ENCODE measurements at places on chromosomes 5 and 9. TPM values are rescaled to one million over a fixed set of nuclear protein-coding genes. Genes with fewer than 3 reads are reported as not detected.
A peak's percentile ranks its signal among the peaks of the same experiment; 100 is the strongest.

DNA sequence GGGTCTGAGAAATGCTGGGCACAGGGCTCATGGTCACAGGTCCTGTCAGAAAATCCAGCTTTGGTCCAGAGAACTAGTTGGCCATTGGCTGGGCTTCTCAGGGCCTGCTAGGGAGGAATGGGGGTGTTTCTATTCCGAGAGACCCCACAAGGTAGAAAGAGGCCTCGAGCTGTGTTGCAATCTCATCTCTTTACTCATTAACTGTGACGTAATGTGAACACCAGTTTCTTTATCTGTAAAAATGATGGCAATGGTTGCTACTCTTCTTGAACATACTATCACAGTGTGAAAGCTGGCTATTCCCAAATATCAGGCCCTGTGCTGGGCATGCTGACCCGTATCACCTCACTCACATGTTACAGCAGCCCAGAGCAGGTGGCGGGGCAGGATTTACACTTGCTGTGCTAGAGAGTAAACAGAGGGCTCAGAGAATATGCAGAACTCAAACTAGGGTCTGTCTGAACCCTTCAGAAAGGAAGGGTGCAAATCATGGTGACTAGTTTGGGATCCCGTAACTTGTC is 35.7 kb upstream of the SLC25A51 start:
- DNase-seq, result no peak

GRCh38 chr5:35336230-35336629 is 105.9 kb upstream of the PRLR start:
- no peak for DNase-seq

DNA sequence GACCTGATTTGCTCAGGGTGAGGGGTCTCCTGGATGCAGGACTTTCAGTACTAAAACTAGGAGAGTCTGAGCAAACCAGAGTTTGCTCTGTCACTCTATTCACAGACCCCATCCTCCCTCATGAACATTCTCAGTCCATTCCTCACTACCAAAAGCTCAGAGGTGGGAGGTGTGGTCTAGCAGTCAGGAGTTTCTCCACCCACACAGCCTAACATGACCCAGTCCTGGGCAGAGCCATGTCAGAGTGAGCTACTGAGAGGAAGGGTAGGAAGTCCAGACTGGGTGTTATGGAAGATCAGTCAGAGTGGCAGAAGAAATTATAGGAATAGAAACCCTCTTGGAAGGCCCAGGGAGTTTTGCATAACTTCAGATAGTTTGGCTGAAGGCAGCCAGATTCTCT is 113.3 kb upstream of the GRAMD2B start:
- DNase-seq, result no peak

- no peak for DNase-seq
Measured at GRCh38 chr5:63961125-63961597, 1.1 kb downstream of the HTR1A start.

DNA sequence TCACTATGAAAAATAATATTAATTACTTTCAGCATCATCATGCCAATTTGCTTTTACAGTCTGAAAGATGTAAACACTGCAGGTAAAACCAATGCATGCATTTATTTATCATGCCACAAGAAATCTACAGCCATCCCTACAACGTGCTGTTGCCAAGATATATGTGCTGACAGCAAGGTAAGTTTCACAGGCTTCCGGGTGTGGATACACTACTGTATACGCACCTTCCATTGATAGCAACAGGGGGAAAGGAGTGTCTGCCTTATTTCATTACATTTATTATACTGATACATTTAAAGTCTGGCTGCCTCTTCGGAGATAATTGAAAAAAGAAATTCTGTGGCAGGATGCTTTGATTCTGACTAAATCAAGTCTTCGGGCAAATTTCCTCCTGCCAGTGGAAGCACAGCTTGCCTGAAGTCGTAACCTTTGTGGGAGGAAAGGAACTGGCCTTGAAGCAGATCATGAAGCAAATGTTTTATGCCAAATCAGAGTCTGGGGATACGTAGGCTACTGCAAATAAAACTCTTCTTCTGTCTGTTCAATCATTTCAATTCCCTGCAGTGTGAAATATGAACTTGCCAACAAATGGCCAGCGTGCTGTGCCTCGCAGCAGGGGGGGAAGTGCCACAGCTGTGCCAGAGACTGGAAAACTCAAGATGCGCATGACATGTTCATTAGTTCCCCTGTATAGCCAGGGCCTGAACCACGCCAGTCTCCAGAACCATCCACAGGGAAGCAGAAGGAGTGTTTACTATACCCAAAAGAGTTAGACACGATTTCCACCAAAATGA is 268.1 kb downstream of the EFNA5 start:
- DNase-seq, result no peak

DNA sequence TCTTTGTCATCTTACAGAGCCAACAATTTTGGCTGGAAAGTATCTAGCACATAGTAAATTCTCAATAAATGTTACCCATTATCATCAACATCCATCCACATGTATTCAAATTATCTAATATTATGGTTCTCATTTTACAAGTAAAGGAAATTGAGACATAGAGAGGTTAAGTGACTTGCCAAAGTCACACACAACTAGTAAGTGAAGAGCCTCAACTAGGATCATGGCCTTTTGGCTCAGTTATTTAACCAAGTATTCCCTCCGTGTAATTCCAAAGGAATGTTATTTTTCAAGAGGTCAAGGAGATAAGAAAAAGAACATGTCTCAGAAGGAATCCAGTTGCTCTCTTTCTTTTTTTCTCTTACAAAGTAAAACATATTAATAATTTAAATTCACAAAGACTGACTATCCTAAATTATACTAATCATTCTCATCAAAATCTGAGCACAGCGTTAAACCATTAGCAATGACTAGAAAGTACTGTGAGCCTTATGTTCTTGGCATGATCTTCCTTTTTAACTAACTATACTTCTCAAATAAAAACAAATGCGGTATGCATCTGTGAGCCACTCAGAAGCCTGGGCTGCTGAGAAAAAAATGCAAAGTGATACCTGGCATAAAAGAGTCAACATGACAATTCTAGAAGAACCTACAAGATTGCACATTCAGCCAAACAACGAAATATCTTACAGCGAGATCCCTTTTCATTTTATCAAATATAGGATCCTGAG is 350.9 kb downstream of the GLIS3 start:
- DNase-seq, result peak; percentile 28

- DNase-seq, result no peak
Measured at GRCh38 chr5:153516504-153517240, 26.2 kb downstream of the GRIA1 start.

DNA sequence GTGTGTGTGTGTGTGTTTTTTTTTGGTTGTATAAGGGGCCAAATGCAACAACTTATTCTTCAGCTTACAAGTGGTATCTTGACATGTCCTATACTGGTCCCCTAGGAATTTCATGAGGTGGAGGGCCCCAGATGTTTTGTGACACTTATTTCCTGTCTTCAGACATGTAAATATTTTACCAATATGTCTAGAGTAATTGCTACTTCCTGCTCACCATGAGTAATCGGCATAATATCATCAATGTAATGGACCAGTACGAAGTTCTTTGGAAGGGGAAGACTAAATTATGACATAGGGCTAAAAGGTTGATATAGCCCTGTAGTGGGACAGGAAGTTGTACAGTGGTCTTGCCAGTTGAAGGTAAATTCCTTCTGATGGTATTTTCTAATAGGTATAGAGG is 3.7 kb upstream of the OTULIN start:
- DNase-seq, result no peak

- no peak for DNase-seq
Measured at GRCh38 chr9:112056996-112057395, 118.1 kb downstream of the SUSD1 start.

GRCh38 chr5:34608859-34609648 is 47.1 kb upstream of the RAI14 start:
- peak; percentile 88 for DNase-seq

DNA sequence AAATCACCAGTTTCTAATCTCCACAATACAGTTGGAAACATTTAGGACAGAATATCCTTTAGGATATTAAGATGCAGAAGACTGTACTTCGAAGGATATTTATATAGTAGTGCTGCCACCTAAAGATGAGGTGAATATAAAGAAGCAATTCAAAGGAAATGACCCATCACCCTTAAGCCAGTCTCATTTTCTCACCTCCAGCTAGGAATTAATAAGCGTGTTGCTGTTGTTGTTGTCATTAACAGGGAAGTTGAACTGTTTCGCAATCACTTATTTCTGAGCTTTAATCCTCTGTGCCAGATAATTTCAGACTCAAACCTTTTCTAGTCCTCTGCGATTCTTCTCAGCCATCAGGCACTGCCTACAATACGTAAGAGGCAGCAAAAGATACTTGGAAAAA is 7.8 kb upstream of the PURA start:
- DNase-seq, result no peak

The NSG2 gene
- not detected for total RNA-seq

The IL9 gene
- total RNA-seq, result not detected

The CDC20B gene
- total RNA-seq, result not detected

The NADK2 gene
- 23.5 TPM for total RNA-seq

The CCNI2 gene
- not detected for total RNA-seq

The DNAJC21 gene
- 25.8 TPM for total RNA-seq

The PPP2R2B gene
- total RNA-seq, result not detected
